ENCODE measurements at places on chromosomes 7 and 10. TPM values are rescaled to one million over a fixed set of nuclear protein-coding genes. Genes with fewer than 3 reads are reported as not detected.

DNA sequence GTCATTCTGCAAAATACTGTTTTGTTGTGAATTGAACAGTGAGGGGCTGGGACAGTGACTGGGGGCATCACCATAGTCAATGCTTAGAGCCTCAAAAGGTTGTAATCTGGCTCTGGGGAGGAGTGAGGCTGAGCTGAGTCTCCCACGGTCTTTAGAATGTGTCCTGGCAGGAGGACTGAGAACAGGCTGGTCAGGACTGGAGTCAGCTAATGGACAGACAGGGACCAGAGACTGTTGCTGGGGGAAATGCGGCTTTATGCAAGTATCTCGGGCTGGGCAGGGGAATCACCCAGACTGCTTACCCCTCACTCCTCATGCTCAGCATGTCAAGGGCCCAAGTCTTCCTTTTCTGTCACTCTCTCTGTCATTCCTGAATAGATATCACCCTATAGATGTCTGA, 346.5 kb downstream of the TYW1 start:
- no peak for DNase-seq

DNA sequence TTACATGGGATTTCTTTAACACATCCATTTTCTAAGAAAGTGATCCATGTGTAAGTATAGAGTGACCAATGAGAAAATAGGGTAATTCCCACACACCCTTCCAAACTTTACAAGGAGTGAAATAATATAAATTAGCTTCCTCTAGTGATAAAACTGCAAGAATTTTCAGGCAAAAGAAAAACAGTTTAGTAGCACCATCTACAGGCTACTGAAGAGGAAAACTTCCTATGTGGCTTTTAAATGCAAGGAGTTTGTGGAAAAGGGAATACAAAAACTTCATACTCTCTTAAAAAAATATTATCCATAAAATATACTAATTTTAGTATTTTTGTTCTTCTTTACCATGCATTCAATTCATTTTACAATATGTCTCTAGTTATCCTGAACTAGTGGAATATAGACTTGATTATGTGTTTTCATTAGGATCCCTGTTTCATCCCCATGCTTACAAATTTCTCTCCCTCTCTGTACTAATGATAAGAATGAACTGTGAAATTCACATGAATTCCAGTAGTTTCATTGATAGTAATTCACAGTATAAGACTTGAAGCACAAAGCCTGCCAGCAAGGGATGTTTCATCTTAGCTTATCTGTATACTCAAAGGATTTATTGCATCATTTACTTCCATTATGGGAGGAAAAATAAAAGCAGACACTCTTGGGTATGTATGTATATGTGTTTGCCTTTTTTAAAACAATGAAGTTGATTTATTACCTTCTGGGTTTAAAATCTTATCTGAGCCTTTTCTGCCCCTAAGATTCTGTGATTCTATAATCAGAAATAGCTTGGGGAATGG, 442.9 kb downstream of the AUTS2 start:
- DNase-seq = no peak

GRCh38 chr7:42692621-42693020, 219.2 kb downstream of the C7orf25 start:
- DNase-seq = no peak

DNA sequence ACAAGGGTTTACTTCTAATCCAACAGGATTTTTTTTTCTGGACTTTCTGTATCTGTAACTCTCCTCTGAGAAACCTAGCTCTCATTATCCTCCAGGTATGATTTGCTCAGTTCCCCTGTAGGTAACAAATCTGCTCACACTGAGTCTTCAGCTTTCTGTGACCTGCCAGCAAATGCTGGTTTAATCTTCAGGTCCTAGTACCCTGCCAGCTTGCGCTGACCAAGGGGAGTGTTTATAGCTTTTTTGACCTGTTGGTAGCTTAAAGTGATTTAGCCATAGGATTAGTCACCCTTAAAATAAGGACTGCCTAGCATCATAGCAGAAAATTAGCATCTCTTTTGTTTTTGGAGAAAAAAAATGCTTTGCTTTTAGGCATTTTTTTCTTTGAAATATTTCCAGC, 22.4 kb downstream of the SND1 start:
- no peak for DNase-seq

- DNase-seq = no peak
These were observed 705.0 kb downstream of the PARD3 start for GRCh38 chr10:34109952-34110702.

The LRMDA gene
- 0.37 TPM for polyA plus RNA-seq

DNA sequence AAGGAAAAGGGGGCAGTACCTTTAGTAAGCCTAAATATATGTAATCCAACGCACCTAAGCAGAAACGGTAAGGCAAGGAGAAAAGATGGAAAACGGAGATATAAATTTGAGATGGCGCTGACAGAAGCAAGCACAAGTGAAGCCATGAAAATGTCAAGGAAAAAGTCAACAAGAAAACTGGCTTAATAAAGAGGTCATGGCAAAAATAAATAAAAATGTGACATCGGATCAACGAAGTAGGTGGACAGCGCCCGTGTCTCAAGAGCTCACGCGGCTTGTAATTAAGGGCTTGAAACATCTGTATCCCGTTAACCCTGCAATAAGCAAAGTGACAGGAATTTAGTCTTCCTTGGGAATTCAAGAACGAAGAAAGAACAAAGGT, 611 bp downstream of the NDUFA5 start:
- no peak for DNase-seq

The DOCK1 gene
- polyA plus RNA-seq = 15.5 TPM
